Activated CD8-positive, alpha-beta memory T cell treated with anti-CD3 and anti-CD28 coated beads, Interleukin-2, amount 50 U/mL, for 4 hours (primary cell): ENCODE measurements at places on chromosomes 5 and 9.
A peak's percentile ranks its signal among the peaks of the same experiment; 100 is the strongest.

DNA sequence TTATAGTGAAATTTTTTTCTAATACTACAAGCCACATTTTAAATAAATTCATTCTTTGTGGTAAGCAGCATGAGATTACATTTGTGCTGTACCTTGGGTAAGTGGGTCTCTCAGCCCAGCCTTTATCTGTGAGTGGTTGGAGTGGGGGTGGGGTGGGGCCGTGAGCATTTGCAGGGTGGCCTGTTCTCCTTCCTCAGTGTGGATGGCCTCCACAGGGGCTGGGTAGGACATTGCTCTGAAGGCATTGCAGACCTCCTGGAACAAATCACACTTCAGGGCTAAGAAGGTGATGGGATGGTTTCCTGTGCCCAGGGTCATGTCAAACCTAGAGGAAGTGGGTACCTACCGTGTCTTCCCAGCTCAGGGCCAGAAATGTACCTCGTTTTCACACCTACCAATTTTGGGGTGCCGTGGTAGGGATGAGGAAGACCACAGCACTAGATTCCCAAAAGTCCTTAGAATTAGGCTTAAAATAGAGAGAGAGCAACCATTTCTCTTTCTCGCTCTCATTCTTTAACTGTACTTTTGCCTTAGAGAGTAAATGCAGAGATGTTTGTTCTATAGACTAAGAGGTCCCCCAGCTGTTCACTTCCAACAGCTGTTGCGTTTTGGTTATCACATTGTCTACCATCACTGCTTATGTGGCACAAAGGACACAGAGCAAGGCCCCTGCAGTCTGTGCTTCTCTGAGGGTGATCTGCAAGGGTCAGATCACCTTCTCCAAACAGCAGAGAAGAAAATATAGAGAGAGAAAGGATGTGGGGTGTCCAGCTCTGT, 83.4 kb upstream of the CTSL start:
- no peak for DNase-seq

DNA sequence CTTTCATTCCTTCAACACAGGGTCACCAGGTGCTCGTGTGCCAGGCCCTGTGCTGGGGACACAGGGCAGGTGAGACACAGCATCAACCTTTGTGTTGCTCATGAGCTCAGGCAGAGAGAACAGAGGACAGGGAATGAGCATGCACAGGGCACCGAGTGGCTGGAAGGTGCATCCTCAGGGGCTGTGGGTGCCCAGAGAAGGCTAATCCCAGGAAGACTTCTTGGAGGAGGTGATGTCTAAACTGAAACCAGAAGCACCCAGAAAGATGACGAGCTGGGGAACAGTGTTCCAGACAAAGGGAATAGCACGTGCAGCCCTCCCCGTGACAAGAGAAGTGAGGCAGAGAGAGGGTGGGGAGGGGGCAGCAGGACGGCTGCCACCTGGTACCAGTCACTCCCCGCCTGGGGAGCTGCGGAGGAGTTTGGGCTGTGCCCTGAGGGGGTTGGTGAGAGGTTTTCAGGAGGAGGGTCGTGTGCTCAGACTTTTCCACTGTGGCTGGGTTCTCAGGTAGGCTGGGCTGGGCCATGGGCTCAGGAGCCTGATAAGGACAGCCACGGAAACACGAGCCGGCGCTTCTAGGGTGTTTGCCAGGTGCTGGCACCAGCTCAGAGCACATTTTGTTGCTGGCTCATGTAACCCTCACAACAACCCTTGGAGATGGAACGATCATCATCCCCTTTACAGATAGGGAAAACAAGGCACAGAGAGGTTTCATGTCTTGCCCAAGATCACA, 46.0 kb downstream of the HMCN2 start:
- DNase-seq: no peak

- no peak for DNase-seq
These were observed 38.8 kb downstream of the MRPL36 start for GRCh38 chr5:1760656-1761452.

GRCh38 chr5:53578854-53579253, 18.4 kb downstream of the NDUFS4 start:
- no peak for DNase-seq

GRCh38 chr5:121027636-121028035, 563.5 kb downstream of the PRR16 start:
- no peak for DNase-seq

DNA sequence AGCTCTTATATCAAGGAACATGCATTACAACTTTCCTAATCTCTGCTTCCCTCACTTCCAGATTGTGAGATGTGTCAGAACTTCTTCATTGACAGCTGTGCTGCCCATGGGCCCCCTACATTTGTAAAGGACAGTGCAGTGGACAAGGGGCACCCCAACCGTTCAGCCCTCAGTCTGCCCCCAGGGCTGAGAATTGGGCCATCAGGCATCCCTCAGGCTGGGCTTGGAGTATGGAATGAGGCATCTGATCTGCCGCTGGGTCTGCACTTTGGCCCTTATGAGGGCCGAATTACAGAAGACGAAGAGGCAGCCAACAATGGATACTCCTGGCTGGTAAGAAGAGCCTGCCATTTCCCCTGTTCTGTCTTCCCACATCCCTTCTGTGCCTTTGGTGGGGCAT, 15.1 kb downstream of the PRDM9 start:
- no peak for DNase-seq

- no peak for DNase-seq
These were observed 4.8 kb downstream of the PSMB7 start for GRCh38 chr9:124410321-124410913.

GRCh38 chr9:22731786-22732185, 285.2 kb downstream of the DMRTA1 start:
- DNase-seq: no peak

DNA sequence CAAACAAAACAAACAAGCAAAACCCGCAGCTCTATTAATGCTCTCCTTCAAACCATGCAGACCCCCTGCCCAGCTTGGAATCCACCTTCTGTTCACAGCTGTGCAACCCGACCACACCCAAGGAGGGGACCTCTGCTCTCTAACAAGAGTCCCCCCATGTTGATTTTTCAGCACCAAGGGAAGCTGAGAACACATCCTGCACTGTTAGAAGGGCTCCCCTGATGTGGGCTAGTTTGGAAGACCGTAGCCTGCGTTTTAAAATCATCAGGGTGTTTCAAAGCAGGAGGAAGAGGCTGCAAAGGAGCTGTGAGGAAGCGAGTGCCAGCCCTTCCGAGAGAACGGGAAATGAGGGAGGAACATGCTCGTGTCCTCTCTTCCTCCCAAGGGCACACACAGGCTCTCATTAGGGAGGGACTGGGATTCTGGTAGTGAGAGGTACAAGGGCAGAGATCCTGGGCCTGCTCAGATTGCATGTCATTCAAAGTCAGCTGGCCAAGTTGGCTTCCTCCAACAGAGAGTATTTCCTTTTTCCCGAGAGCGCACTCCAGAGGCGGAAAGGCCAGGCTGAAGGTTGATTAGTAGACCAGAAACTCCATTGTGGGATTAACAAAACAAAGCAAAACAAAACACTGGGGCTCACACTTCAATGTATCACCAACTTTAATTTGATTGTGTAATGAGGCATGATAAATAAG, 185.9 kb downstream of the SEMA6A start:
- DNase-seq: no peak

DNA sequence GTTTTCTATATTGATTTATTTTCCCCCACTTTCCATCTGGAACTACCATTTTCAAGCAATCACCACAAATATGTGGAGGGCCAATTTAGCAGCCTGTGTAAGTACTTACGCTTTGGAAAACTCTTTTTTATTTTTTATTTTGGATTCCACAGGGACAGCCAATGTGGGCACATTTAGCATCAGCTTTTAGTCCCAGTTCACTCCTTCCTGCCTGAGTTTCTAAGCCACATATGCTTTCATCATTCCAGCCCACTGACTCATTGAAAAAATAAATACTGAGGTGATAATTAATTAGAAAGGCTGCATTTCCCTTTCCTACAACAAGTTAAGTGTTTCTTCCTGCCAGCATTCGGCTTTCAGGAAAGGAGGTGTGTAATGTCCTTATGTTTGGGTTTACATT, 76.8 kb downstream of the TMEM167A start:
- DNase-seq: no peak

DNA sequence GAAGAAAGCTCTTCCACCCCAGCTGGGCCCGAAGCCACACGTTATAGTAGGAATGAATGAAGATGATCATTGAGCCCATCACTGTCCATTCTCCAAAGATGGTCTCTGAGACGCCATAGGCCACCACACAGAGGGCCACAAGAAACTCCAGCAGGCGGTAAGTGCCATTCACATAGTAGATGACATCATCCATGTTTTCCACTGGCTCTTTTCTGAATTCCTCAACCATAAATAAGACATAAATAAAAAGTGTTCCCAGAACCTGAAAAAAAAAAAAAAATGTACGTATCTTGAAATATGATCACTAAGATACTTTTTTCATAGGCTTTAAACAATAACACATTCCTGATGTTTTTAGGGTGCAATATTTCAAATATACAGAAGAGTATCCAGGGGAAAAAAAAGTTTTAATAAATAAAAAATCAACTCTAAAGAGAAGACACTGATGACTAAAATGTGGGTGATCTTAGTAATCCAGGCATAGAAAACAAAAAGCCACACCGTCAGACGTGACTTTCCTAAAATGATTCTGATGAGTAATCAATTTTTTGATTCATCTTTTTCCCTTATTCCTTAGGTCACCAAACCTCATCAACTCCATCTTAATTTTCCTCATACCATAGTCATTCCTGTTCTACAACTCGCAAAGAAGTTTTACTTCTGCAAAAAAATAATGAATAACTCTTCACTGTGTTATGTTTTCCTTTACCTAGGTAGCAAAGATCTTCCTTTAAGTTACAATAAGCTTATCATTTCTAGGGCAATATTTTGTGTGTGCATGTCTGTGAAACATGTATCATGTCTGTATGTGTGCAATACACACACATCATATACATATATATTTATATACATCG, 47.8 kb downstream of the RNF145 start:
- DNase-seq: no peak

- no peak for DNase-seq
These were observed 45.8 kb upstream of the GRAMD2B start for GRCh38 chr5:126377424-126377823.

GRCh38 chr5:85345818-85346217, 961.1 kb upstream of the EDIL3 start:
- DNase-seq: no peak

- no peak for DNase-seq
These were observed 92.8 kb downstream of the CAVIN4 start for GRCh38 chr9:100670719-100671118.

DNA sequence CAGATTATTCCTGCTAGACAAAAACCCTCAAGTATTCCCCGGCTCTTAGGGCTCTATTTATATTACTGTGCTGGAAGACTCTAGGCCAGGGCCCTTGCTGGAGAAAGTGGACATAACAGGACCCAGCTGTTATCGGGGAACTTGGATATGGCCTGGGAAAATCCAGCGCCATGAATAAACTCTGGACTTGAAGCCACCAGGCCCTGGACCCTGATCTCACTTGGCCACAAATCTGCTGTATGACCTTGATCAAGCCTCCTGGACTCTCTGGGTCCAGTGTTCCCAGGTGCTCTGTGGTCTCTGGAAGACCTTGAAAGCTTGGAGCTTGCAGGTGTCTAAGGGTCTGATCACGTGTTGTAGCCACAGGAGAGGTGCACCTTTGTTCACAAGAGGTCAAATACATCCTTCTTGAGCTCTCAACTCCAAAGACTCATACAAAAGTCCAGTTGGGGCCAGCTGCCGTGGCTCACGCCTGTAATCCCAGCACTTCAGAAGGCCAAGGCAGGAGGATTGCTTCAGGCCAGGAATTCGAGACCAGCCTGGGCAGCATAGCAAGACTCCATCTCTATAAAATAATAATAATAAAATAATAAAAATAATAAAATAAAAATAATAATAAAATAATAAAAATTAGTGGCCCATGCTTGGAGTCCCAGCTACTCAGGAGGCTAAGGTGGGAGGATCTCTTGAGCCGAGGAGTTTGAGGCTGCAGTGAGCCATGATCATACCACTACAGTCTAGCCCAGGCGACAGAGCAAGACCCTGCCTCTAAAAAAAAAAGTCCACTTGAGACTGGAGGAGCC, 26.5 kb downstream of the COL27A1 start:
- DNase-seq: no peak

DNA sequence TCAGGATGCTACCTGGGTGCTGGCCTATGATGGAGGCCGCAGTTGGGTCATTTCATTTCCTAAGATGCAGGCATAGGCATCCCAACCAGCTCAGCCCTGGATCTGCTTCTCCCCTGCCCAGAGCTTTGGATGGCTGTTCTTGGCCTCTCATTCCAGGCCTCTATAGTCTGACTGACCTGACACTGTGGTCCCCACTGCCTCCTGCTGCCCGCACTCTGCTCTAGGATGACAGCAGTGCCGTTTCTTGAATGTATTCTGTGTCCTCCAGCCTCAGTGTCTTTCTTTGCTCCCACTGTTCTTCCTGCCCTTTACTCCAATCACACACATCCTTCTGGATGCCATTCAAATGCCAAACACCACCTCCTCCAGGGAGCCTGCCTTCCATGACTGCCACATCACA, 235.7 kb downstream of the HSPA4 start:
- peak; percentile 46 for DNase-seq

DNA sequence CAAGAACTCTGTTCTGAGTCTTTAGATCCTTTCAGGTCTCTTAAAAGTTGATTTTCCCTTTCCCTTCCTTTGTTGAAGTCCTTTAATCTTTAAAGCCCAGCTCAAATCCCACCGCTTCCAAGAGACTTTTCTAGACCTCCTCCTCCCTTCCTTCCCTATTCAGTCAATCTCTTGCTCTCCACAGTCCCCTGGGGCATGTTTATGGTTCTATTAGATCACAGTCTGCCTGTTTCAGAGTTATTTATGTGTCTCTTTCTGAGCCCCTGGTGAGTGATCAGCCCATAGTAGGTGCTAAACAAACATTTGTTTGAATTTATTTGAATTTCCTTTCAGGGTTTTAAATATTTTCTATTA, 7.2 kb upstream of the ARSI start:
- DNase-seq: no peak

- DNase-seq: no peak
These were observed 956.8 kb downstream of the TLE1 start for GRCh38 chr9:80732506-80732905.

GRCh38 chr5:160467555-160468362, 46.1 kb downstream of the PTTG1 start:
- DNase-seq: peak; percentile 74

GRCh38 chr9:89723469-89724100, 118.8 kb downstream of the GADD45G start:
- DNase-seq: no peak

GRCh38 chr5:180328296-180329137, 24.6 kb downstream of the GFPT2 start:
- DNase-seq: peak; percentile 86

DNA sequence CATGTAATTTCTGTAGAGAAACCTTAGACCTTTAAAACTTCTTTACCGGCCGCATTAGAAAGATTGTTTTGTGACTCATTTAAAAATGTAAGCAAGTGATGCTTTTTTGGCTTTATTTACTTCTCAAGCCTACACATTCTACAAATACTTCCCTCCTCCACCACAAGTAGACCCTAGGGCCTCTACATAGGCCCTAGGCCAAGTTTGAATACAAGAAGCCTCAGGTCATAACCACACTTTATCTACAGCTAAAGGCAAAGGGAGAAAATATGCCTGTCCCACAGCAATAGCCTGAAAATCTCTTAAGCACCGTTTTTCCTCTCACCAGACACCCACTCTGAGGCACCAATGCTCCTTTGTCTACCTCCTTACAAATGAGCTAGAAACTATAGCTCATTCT, 53.9 kb downstream of the CSNK1A1 start:
- no peak for DNase-seq
